ENCODE measurements at places on chromosomes 6 and 20. TPM values are rescaled to one million over a fixed set of nuclear protein-coding genes. Genes with fewer than 3 reads are reported as not detected.

Gene NR2E1
- total RNA-seq = not detected

Gene PPP1R14C
- not detected for total RNA-seq

Gene VSTM2L
- total RNA-seq = not detected

DNA sequence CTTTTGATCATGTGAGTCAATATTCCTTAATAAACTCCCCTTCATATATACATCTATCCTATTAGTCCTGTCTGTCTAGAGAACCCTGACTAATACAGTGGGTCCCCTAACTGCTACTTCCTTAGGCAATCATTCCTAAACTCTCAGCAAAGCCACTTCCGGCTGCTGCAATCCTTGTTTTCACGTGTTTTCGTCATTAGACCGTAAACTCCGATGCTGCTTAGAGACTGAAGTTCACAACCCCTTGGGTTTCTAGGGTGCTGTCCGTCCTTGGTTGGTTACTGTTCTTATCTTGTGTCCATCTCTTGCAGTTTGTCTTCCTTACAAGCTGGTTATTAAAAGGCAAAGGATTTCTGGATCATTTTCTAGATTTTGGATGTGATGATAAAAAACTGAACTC is 106.4 kb downstream of the GMPR start:
- no peak overlapping the region for H3K27ac ChIP-seq
- H3K4me3 ChIP-seq = no peak overlapping the region
- H3K36me3 ChIP-seq = no peaks in the 10 kb centered on the region
- H3K4me1 ChIP-seq = peaks cover 14% of the 10 kb centered on the region
- DNase-seq = no peak
- no peaks in the 10 kb centered on the region for H3K27me3 ChIP-seq

DNA sequence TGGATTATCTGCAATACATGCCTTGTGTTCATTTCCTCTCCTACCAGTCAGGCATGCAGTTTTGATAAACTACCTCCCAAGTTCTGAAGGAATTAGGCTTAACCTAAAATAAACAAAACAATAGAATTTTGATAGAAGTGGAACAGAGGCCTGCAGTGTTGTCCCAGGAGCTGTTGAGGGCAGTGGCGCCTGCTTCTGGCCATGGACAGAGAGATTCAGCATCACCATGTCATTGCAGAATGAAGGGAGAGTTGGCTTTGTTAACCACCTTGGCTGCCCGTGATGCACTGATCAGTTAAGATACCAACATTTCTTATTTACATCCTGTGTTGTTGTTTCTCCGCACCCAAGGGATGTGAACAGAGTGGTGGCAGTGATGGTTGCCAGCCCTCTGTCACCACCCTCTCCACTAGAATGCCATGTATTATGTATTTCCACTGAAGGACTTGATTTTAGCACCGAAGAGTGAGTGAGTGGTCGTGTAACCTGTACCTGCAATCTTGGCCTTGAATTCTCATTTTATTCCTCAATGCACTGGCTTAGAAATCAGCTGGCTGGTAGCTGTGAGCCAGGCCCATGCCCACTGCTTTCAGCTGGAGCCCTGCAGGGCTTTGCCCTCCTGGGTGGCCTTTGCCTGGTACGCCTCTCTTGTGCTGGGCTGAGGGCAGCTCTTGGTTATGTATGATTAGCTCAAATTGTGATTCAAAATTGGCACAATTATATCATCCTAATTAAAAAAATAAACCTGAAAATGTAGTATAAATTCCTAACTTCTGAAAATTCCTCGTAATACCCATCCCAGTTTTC is 56.5 kb downstream of the SHLD1 start:
- no peak overlapping the region for H3K4me3 ChIP-seq
- H3K27me3 ChIP-seq = no peaks in the 10 kb centered on the region
- peaks cover 62% of the 10 kb centered on the region for H3K4me1 ChIP-seq
- H3K27ac ChIP-seq = no peak overlapping the region
- peak; percentile 38 for DNase-seq
- H3K36me3 ChIP-seq = no peaks in the 10 kb centered on the region

Measured in HepG2 (cell line).